ENCODE measurements at places on chromosomes 6 and 20.

- no peak for DNase-seq
These were observed 3.4 kb upstream of the RPS6KA2 start for GRCh38 chr6:166630462-166630861.

DNA sequence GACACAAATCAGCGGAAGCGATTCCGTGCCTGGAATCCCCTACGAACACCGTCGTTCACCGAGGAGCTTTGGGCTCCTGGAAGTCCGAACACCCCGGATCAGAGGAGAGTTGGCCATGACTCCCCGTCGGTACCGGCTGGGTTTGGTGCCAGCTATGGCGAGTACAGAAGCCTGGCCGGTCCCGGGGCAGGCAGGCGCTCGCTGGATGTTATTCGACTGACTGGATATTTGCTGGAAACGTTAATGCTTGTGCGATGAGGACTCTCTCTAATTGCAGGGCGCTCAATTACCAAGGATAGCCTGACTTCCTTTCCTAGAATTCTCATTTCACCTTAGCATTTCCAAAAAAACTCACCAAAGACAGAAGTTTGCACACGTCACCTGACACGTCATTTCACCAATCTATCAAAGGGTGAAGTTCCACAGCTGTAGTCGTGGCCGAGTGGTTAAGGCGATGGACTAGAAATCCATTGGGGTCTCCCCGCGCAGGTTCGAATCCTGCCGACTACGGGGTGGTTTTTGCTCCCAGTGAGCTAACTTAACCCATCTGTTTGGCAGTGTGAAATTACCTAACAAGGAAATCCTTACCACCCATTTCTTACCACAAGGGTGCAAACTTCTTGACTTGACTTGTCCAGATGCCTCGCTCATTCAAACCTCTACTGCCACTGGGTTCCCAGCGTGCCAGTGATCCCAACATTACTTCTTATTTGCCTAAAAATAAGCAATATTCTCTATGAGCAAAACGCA lies 22.7 kb upstream of the ZNF184 start:
- DNase-seq = no peak

DNA sequence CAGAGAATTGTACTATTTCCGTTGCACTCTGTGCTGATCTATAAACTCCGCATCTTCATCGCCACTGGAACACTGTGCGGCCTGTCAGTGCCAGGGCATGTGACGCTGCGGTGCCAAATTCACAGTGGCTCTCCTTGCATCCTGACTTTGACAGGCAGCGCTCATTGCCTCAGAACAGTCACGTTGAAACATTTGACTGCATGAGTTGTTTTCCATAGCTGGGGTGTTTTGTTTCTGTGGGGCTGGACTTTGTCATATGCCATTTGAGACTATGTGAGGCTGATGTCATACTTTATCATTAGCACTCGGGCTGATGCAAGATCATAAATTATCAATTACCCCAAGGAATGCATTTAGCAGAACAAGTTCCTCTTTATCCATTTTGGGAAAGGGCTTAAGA lies 32.7 kb downstream of the CFAP61 start:
- no peak for DNase-seq

DNA sequence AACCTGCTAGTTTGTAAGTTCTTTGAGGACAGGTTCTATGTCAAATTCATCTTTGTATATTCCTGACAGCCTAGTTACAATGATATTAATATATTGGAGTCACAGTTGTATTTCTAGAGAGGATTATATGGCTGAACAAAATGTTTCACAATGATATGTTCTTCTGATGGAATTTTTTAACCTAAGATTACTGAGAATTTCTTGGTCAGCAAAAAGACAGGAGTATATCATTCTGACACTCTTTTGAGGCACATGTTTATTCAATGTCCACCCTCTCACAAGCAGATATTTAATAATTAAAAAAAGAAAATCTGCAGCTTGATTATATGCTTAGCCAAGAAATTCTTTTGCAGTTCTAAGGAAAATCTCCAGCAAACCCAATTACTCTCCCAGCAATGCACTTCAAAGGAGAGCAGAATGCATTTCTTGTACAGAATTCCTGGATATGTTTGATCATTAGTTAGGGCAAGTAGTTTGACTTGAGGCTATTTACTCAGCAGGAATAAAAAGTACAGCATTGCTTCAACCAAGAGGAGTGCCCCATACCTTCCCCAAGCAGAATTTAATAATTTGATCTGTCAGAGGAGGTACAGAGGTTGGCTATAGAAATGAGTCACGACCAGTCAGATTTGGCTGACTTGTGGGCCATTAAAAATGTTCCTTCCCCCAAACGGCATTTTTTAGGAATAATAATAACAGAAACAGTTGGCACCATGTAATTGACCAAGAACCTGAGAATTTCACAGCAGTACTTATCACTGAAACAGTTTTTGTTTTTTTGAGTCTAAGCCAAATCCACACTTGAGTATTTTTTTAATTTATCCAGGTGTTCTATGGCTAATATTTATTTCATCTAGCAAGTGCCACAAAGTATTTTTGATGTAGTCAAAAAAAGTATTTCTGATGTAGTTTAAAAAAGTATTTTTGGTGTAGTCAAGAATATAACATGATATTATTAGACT lies 508.1 kb upstream of the FLRT3 start:
- DNase-seq = no peak

- DNase-seq = no peak
These were observed 51.2 kb downstream of the HNF4A start for GRCh38 chr20:44406572-44407137.

GRCh38 chr6:152794696-152795095 lies 44.1 kb downstream of the VIP start:
- DNase-seq = no peak

DNA sequence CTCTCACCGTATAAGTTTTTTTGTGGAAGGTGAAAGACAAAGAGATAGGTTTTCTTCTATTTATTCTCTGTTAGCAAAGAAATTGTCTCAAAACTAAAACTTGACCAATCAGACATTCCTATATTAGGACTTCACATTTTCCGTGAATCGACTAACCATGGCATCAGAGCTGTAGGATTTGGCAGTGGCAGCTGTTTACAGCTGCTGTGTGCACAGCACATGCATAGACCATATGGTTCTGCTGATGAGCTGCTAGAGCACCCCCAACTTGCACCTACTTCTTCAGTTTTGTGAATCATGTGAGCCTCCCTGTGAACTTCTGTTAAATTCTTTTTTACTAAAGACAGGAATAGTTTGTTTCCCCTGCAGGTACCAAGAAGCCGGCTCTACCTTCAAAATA lies 157.9 kb downstream of the RFX6 start:
- no peak for DNase-seq

GRCh38 chr6:159031846-159032245 lies 12.9 kb downstream of the TAGAP start:
- no peak for DNase-seq

GRCh38 chr6:132344811-132345210 lies 56.5 kb downstream of the MOXD1 start:
- DNase-seq = no peak

DNA sequence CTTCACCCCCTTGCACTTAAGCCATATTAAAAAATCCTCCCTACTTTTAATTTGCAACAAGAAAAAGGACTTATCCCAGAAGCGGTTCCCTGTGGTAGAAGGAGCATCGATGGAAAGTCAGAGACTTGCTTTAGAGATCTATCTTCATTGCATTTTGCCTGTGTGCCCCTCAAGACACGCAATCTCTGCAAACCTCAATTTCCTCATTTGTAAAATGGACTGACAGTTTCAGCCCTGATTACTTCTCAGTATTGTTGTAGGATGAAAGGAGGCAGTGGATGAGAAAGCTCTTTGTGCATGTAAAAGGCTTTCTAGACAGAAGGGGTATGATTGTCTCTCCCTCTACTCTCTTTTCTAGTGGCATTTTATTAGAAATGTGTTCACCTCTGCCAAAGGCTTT lies 410.2 kb downstream of the CDC5L start:
- DNase-seq = no peak

DNA sequence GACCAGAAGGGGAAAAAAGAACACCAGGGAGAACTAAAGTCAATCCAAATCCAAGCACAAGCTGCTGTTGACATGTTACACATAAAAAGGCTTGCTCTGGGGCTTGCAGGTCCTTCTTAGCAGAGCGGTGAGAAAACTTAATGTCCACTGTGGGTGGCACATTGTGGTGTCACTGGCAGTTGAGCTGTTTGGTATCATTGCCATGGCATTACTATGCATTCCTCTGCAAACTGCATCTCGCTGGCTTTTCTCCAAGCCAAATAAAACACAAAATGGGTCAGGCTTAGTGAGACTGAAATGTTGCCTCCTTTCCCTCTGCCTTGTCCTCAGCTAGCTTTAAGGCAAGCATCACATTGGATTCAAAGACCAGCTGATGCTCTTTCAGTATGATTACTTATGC lies 40.9 kb downstream of the LY86 start:
- no peak for DNase-seq

DNA sequence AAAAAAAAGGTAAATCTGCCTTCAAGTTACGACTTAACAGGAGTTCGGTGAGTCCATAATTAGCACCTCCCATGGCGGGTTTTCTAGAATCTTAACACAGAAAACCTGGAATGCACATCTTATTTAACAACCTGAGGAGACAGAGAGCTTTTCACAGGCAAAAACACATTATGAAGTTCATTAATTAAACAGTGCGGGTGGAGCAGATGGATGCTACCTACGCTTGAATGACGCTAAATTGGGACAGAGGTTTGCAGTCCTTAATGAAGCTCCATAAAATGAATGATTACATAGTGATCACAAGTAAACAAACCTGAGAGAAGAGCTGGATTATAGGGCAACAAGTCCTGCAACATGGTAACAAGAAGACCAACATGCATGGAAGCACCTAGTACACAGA lies 81.0 kb downstream of the INSM1 start:
- no peak for DNase-seq

- no peak for DNase-seq
These were observed 94.0 kb downstream of the NOL4L start for GRCh38 chr20:32490942-32491763.

- DNase-seq = no peak
These were observed 90.9 kb upstream of the PREP start for GRCh38 chr6:105493736-105494135.

- DNase-seq = no peak
These were observed 214.3 kb downstream of the OGFRL1 start for GRCh38 chr6:71502956-71503355.

- no peak for DNase-seq
These were observed 24.8 kb downstream of the GNAS start for GRCh38 chr20:58877050-58877975.

GRCh38 chr6:149855040-149855654 lies 9.0 kb downstream of the LRP11 start:
- DNase-seq = no peak

DNA sequence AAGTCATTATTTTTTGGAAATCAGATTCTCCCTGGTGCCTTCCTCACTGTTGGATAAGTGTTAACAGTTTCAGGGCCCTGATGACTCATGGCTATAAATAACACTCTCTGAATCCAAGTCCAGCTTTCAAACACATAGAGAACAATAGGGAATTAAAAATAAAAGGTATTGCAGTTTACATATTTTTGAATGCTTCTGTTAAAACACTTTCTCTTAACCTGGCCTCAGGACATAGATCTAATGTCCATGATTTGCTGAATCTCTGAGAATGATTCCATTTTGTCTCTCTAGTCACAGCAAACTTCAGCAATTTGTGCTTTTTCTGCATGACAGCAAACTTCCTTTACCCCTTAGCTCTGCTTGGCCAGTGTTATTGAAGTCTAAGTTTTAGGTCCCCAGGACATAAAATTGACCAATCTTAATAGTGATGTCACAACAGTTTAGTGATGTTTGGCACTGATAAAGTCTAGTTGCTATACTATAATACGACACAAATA lies 1192.4 kb upstream of the CITED2 start:
- DNase-seq = no peak

GRCh38 chr6:70510600-70510999 lies 56.1 kb upstream of the SDHAF4 start:
- DNase-seq = no peak

- DNase-seq = no peak
These were observed 24.3 kb upstream of the RPN2 start for GRCh38 chr20:37154684-37155298.

DNA sequence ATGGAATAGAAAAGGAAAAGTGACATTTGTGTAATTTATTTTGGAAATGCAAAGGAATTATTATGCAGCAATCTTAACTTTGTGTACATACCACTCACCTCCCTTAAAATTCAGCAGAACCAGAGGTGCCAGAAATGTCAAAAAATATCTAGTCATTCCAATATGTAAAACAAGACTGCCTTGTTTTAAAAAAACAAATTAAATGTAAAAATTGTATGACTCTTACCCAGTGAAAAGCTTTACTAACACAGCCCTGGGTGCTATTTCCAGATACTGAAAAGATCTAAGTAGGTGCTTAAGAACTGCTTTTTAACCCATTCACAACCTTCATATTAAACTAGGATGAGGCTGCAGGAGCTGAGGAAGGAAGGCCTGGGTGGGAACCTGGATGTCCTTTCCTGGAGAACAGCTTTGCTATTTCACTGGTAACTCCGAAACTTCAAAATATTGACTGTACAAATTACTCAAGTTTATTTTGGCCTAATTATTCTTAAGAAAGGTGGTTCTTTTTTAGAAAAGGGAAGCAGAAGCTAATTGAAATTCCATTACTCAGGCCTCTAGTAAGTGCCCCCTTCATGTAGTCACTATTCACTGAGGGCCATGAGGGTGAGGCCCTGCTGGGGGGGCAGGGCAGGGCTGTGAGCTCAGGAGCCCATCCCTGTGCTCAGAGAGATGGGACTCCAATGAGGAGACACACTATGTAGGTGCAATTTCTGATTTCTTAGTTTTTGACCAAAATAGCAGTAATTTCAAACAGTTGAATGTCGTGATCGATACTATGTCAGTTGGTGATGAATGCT lies 139.6 kb downstream of the MAP3K4 start:
- no peak for DNase-seq

GRCh38 chr6:5081955-5082354 lies 3.2 kb upstream of the PPP1R3G start:
- DNase-seq = no peak

DNA sequence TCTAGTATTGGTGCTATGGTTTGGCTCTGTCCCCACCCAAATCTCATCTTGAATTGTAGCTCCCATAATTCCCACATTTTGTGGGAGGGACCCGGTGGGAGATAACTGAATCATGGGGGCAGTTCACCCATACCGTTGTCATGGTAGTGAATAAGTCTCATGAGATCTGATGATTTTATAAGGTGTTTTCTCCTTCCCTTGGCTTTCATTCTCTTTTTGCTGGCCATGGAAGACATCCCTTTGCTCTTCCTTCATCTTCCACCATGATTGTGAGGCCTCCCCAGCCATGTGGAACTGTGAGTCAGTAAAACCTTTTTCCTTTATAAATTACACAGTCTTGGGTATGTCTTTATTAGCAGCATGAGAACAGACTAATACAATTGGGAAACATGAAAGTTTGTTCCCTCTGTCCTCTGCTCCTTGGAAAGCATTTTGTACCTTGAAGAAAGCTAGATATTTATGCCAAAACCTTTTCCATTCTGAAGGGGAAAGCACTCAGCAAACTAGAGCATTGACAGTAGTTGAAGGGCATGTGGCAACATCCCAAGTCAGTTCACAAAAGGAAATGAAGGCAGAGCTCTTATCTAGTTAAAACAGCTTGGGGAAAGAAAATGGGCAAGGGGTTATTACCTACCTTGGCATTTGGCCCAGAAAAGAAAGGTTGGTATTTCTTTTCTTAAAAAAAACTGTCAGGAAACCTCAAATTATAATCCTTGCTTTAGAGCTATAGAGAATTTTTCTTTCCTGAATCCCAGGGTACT lies 10.7 kb upstream of the TNFAIP3 start:
- DNase-seq = no peak
